ENCODE measurements at places on chromosomes 3 and 15.

DNA sequence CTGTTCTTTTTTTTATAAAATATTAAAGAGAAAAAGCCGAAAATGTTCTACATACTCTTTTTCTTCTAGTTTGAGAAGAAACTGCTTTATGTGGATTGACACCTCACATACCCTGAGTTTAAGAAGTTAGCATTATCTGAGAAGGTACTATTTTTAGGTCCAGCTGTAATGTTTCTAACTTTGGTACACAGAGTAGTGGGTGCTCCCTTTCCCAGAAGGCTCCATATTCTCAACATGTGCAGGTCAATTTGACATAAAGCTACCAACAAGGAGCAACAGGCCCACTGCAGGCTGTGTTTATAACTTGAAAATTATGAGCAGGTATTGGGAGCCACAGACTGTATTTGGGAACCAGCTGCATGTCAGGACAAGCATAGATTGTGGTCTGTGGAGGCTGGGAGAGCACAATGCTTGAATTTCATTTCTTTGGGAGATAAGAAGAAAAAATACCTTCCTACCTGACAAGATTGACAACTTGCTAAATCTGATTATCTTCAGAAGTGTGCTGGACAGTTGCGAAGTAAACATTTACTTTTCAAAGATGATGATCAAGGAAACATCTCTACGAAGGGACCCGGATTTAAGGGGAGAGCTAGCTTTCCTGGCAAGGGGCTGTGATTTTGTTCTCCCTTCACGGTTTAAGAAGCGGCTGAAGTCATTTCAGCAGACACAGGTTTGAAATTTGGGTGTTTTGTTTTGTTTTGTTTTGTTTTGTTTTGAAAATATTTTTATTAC lies 57.2 kb downstream of the PPP2R3A start:
- no peak for DNase-seq

DNA sequence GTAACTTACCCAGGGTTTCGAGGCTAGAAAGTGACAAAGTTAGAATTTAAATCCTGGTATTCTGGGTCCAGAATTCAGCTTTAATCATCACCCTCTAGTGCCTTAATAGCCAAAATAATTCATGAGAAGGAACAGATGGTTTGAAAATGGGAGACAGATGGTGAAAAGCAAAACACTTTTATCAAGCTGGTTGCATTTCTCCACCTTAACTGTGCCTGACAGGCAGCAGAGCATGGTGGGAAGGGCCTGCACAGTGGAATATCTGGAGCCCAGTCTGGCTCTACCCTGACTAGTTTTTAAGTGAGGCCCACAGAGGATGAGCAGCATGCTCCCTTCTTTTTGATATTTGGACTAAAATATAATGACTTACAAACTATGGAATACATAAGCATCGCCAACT lies 35.6 kb upstream of the RASGRP1 start:
- no peak for DNase-seq

GRCh38 chr3:150868282-150868681 lies 37.0 kb downstream of the MINDY4B start:
- DNase-seq = no peak

DNA sequence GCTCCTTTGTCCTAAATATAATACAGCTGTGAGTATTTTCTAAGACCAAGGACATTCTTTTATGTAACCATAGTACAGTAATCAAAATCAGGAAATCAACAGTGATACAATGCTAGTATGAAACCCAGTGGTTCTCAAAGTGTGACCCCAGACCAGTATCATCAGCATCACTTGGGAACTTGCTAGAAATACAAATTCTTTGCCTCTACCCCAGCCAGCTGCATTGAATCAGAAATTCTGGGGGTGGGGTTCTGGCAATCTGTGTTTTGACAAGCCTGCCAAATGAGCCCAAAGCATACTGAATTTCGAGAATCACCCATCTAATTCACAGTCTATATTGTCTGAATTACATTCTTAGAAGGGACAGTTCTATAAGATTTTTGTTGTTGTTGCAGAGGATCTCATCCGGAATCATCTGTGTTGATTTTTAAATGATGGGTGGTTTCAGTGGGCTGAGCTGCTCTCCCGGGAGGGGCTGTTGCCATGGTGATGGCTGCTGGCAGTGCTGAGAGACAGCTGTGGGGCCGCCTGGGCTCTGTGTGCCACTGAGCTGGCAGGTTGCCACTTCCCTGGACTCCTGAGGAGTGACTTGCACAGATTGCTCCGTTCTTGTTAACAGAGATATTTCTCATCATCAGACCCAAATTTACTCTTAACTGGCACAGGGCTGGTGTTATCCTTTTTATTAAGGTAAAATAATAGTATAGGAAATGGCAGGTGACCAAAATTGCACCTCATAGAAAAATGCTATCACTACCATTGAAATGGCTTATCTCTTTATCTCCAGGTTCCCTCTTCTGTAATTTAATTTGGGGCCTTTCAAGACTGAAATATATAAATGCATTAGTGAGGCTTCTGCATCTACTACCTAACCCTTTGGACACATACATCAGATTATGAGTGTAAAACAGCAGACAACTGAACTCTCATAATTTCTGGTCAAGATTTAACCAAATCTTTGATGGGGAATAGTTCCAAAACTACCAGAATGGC lies 56.5 kb downstream of the NEK11 start:
- no peak for DNase-seq

GRCh38 chr3:55899887-55900286 lies 412.8 kb upstream of the WNT5A start:
- DNase-seq = no peak

GRCh38 chr3:111968319-111969054 lies 10.3 kb upstream of the ABHD10 start:
- no peak for DNase-seq

- DNase-seq = no peak
Observed at GRCh38 chr15:72249142-72249810, 18.3 kb upstream of the PKM start.

DNA sequence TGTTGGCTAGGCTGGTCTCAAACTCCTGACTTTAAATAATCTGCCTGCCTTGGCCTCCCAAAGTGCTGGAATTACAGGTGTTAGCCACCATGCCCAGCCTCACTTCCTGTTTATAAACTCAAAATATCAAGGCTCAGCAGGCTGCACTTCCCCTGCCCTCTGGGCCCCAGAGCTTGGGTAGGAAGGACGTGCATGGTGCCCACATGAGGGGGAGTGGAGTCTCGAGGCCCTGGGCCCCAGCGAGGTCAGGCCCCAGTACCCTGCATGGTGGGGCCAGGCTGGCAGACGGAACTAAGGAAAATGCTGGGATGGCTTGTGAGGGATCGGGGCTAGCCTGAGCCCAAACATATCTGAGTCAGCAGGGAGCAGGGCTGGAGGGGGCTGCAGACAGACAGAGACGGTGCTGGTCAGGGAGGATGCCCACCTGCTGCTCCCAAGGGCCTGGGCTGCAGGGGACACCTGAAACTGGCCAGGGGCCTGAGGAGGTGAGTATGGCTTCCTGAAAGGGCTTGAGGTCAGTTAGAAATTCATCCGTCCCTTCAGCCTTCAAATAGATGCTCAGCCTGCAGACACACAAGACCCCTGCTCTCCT lies 5.1 kb downstream of the SPTBN5 start:
- peak; percentile 50 for DNase-seq

GRCh38 chr15:99717161-99718009 lies 15.9 kb downstream of the LYSMD4 start:
- no peak for DNase-seq

DNA sequence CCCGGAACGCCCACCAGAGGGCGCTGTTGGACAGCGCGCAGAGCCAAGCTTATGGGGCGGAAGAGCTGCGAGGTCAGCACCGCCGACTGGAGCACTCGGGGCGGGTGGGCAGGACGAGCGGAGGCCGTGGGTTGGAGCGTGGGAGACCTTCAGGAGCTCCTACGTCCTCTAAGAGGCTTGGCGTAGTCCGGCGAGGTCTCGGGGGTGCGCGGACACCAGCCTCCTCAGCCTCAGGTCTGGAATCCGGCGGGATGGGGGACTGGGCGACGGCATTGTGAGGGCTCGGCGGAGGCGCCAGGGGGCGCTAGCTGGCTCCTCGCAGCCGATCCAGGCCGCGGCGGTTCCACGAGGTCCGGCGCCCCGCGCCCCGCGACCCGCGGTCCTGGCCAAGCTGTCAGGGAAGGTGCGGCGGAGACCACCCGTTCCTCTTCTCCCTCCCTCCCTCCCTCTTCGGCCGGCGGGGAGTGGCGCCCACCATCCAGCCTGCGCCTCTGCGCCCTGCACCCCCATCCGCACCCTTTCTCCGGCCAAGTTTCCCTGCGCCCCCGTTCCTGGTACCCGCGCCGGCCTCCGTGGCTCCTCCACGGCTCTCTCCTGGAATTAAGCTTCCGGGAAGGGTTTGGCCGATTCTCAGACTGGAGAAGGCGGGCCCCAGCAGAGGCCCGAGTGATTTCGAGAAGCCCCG lies 24.3 kb upstream of the POLG start:
- peak; percentile 73 for DNase-seq

GRCh38 chr3:156978481-156978961 lies 152.4 kb downstream of the LEKR1 start:
- no peak for DNase-seq

DNA sequence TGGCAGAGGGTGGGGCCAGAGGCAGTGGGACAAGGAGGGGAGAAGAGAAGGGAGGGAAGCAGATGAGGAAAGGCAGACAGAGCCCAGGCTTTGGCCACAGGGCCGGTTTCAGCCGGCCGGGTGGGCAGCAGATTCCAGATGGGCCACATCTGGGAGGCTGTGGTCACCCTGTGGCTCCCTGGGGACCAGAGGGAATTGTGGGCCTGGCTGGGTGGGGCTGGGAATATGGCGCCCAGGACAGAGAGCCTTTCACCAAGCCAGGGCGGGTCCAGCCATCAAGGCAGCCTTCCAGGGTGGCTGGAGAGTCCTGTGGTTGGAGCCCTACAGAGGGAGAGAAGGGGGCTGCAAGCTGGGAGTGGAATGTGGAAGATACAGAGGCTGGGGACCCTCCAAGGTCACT lies 18.9 kb downstream of the PTH1R start:
- no peak for DNase-seq

DNA sequence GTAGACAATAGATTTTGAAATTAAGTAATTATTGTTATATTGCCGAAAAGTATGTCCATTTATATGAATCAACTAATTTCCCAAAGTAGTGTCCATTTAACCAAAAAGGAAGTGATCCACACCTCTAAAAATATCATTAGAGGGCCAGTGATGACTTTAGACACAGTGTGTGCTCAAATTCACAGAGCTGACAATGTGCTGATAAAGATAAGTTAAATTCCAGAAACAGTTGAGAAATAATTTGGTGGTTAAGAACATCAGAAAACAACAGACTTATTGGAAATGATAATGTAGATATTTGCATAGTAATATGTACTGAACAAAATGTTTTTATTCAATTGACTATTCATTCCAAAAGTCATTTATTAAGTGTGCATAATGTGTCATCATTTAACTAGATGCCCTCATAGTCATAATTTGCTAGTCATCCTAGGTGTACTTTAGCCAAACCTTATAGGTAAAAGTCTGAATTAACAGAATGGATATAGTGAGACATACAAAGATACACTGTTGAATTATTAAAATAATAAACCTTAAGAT lies 230.2 kb upstream of the ADAMTS9 start:
- DNase-seq = no peak

- DNase-seq = no peak
Observed at GRCh38 chr3:86228101-86228500, 762.8 kb downstream of the VGLL3 start.

GRCh38 chr3:134644731-134645514 lies 5.9 kb downstream of the KY start:
- no peak for DNase-seq

DNA sequence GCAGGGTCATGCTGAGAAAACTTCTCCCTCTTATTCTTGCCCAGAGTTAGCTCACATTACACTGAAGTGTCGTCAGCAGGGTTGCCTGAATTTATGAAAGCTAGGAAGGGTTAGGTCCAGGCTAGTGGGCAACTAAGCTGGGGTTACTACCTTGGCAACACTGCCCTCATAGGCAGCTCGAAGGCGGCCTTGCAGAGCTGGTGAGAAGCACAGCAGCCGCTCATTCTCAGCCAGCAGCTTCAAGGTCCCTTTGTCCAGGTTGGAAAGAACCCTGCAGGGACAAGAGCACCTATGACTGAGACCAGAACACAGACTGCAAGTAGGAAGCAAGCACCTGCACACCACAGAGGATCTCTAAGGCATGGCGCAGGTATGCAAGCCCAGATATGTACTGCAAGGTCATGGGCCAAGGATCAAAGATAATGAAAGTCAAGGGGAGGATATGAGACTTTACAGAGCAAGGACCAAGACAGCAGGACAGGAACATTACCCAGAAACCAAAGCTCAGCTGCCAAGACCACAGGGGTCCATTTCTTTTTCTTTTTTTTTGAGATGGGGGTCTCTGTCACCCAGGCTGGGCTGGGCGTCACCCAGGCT lies 2.8 kb downstream of the CDAN1 start:
- DNase-seq = no peak

GRCh38 chr15:48644827-48645557 lies 517 bp downstream of the FBN1 start:
- DNase-seq = no peak

GRCh38 chr3:42195879-42196330 lies 70.1 kb downstream of the CCK start:
- DNase-seq = no peak

GRCh38 chr3:159829539-159830227 lies 159.0 kb upstream of the IL12A start:
- no peak for DNase-seq
